ENCODE measurements at places on chromosomes 2 and 18.

GRCh38 chr18:48872234-48873145, 78.3 kb downstream of the SMAD7 start:
- no peak for DNase-seq

DNA sequence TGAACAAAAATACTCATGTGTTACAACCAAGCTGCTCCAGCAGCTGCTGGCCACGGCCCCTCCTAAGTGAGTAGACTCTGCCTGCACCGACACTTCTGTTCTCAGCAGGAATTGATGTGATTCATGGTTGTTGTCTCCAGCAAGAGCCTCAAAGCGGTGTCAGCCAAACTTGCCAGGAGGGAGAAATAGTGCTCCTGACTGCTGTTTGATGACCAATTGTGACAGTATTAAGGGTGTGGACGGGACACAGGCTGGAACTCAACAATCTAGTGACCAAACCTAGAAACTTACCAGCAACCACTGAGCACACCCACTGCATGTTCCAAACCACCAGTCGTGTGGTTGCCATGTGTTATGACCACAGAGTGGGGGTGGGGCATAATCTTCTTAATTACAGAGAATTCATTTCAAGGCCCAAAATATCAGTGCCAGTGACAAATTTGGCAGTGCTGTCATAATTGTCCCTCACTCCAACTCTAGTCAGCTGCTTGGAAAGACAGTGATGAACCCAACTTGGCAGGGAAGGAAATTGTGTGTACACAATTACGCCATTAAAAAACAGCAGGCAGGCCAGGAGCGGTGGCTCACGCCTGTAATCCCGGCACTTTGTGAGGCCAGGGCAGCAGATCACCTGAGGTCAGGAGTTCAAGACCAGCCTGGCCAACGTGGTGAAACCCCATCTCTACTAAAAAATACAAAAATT, 30.4 kb downstream of the FBLN7 start:
- no peak for DNase-seq

GRCh38 chr2:60888853-60889252, 7.5 kb downstream of the REL start:
- no peak for DNase-seq

GRCh38 chr2:189506514-189506976, 65.3 kb downstream of the WDR75 start:
- peak; percentile 41 for DNase-seq

GRCh38 chr2:10079266-10079869, 843 bp downstream of the CYS1 start:
- DNase-seq = peak; percentile 67

DNA sequence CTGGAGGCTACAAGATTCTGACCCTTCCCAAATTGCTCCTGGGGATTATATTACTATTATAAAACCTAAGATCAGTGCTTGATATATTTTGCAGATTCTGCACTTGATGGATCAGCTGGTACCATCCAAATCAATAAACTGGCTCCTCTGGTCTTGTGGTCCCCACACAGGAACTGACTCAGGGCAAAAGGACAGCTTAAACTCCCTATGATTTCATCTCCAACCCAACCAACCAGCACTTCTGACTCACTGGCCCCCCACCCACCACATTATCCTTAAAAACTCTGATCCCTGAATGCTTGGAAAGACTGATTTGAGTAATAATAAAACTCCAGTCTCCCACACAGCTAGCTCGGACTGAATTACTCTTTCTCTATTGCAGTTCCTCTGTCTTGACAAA, 82.1 kb downstream of the TMEM163 start:
- DNase-seq = no peak
